ENCODE measurements at places on chromosomes 13 and 19. TPM values are rescaled to one million over a fixed set of nuclear protein-coding genes. Genes with fewer than 3 reads are reported as not detected.

PHLDB3 gene
- 8.8 TPM for total RNA-seq

RAB3A gene
- total RNA-seq, result 0.56 TPM

ZNF808 gene
- 0.37 TPM for total RNA-seq

BORA gene
- total RNA-seq, result 8.9 TPM

PSG1 gene
- total RNA-seq, result 0.30 TPM

RXFP2 gene
- not detected for total RNA-seq

EHD2 gene
- total RNA-seq, result 157 TPM

ZNF222 gene
- total RNA-seq, result 3.3 TPM

ZNF20 gene
- total RNA-seq, result not detected

OR7C2 gene
- total RNA-seq, result not detected

LYL1 gene
- 0.64 TPM for total RNA-seq

ITGBL1 gene
- total RNA-seq, result 1.8 TPM

FUT3 gene
- not detected for total RNA-seq

TNPO2 gene
- 31.2 TPM for total RNA-seq

C19orf67 gene
- total RNA-seq, result not detected

ADGRE1 gene
- total RNA-seq, result 3.8 TPM

FFAR1 gene
- total RNA-seq, result not detected

MIR17HG gene
- total RNA-seq, result 1.7 TPM

KIR3DL1 gene
- not detected for total RNA-seq

KIR2DL1 gene
- total RNA-seq, result not detected

KPTN gene
- 14.1 TPM for total RNA-seq

IGSF23 gene
- total RNA-seq, result 0.66 TPM

ETFB gene
- total RNA-seq, result 236 TPM

FGF9 gene
- total RNA-seq, result not detected

ATP8B3 gene
- total RNA-seq, result 3.6 TPM

SIAH3 gene
- total RNA-seq, result not detected

ACER1 gene
- total RNA-seq, result not detected

FAAP24 gene
- total RNA-seq, result 13.3 TPM

PBX4 gene
- total RNA-seq, result 2.9 TPM

SERTAD1 gene
- 30.8 TPM for total RNA-seq

DIAPH3 gene
- total RNA-seq, result 9.1 TPM

IZUMO2 gene
- not detected for total RNA-seq

ZNF737 gene
- total RNA-seq, result 0.08 TPM

PALM3 gene
- total RNA-seq, result 2.4 TPM
